Activated naive CD8-positive, alpha-beta T cell treated with anti-CD3 and anti-CD28 coated beads for 36 hours (primary cell): ENCODE measurements at places on chromosomes 12 and 14.

GRCh38 chr12:40502322-40502721 lies 189.9 kb upstream of the CNTN1 start:
- DNase-seq, result no peak

DNA sequence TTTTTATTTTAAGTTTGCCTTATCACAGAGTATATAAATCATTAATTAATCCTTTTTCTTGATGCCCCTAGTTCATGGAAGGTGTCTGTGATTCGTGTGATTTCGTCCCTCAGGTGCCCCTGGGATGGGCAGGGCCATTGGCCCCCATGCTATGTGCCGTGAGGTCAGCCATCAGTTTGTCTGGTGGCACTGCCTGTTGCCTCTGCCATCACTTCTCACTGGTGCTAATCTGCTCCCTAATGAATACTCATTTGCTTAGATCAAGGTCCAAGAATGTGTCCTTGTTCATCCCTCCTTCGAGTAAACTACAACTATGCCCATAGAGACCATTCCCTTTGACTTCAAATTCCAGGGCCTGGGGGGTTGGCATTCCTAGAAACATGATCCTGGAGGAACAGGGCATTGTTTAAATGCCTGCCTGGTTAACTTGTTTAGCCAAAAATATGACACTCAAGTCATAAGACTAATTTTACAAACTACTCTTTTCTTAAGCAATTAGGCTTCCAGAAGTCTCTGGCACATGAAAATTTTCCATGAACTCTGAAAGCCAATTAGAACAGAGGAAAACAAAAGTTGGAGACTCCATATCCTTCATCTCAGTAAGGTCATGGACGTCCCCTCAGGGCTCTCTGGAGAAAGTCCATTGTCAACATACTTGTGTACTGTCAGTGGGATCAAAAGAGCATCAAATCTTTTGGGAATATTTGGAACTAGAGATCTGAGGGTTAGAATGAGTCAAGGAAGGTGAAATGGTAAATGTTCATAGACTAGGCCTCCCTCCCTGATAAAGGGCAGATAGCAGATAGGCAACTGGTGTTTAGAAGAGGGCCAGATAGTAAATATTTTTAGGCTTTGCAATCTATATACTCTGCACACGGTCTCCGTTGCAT lies 90.9 kb upstream of the PLXNC1 start:
- no peak for DNase-seq

DNA sequence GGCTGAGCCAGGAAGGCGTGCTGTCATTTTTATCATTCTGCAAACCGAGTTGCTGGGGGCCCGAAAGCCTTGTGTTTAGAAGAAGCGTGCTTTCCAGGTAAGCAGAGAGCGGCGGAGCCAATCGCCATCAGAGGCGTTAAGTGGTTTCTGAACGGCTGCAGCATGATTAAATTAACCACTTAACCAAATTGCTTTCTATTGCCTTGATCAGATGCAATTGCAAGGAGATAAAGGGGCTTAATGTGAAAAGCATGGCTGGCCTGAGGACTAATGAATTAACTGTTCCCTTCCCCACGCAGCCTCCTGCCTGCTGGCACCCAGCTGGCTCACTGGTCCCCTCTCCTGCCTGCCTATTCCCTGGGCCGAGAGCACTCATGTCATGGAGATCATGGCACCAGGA lies 36.6 kb upstream of the CHGA start:
- no peak for DNase-seq

DNA sequence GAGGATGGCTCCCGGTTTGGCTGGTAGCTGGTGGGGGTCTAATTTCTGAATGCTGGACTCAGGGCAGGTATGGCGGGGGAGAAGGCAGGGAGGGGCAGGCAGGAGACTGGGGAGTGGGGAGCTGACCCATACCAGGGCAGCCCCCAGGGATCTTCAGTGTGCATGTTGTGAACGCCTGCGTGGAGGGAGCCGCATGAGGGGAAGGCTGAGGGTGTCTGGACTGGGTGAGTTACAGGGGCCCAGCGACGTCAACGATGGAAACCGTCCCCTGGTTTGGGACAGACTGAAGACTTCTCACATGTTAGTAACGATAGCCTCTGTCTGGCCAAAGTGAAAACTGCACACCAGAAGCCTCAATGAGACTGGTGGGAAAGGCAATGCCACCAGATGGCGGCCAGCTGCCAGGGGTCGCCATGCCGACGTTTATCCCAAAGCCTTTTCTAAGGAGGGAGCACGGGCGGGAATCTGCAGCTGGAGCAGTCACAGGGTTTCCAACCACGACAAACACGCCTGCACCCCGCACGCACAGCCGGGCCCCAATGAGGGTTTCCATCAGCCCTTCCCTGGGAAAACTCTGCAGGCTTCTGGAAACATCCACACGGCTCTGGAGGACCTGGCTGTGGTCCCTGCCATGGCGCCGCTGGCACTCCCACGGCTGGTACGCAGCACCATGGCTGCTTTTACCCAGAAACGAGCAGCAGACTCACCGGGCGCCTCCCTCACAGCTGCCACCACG lies 14.0 kb downstream of the PGAM5 start:
- no peak for DNase-seq

DNA sequence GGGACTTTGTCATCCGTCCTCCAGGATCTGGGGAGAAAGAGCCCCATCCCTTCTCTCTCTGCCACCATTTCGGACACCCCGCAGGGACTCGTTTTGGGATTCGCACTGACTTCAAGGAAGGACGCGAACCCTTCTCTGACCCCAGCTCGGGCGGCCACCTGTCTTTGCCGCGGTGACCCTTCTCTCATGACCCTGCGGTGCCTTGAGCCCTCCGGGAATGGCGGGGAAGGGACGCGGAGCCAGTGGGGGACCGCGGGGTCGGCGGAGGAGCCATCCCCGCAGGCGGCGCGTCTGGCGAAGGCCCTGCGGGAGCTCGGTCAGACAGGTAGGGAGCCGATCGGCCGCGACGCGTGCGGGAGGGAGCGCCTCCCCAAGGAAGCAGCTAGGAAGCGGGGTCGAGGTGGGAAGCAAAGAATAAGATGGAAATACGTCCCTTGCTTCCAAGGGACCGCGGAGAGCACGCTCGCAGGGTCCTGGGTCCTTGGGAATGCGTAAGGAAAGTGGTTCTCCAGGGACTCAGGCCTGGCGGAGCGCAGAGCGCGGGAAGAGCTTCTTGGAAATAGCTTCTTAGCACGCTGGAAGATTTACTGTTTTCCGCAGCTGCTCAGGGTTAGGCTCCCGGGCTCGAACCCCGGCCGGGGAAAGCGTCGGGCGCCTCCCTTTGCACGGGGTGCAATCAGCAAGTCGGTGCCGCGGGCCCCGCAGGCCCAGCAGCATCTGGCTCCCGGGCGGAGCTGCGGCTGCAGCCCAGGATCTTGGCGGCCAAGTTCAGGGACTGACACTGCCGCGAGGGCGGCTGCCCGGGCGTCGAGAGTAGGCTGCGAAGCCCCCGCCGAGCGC lies 457 bp downstream of the SOCS2 start:
- peak; percentile 42 for DNase-seq

- DNase-seq, result no peak
Measured at GRCh38 chr12:19248929-19249602, 119.5 kb downstream of the PLEKHA5 start.

GRCh38 chr12:107677671-107678070 lies 7.9 kb upstream of the PWP1 start:
- DNase-seq, result no peak

DNA sequence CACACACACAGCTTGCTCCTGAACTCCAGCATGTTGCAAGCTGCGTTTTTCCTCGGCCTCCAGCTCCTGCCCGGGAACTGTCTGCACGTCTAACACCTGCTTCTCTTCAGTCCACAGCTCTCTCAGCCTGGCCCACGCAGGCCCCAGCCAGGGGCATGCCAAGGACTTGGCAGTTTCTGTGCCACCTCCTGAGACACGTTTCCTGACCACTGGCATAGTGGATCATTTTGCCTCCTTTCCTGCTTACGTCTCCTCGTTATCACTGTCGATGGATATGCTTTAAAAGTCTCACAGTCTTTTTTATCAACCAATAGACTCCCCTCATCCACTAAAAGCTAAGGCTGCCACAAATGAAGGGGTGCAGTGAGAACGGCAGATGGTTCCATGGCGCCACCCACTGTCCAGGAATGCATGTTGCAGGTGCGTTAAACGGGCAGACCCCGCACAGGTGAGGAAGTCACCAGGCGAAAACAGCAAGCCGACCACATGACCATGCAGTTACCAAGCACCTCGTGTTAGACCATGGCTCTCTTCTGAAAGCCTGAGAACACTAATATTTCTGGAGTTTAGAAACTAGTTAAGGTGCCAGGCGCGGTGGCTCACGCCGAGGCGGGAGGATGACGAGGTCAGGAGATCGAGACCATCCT lies 14.7 kb upstream of the TEAD4 start:
- DNase-seq, result peak; percentile 59

DNA sequence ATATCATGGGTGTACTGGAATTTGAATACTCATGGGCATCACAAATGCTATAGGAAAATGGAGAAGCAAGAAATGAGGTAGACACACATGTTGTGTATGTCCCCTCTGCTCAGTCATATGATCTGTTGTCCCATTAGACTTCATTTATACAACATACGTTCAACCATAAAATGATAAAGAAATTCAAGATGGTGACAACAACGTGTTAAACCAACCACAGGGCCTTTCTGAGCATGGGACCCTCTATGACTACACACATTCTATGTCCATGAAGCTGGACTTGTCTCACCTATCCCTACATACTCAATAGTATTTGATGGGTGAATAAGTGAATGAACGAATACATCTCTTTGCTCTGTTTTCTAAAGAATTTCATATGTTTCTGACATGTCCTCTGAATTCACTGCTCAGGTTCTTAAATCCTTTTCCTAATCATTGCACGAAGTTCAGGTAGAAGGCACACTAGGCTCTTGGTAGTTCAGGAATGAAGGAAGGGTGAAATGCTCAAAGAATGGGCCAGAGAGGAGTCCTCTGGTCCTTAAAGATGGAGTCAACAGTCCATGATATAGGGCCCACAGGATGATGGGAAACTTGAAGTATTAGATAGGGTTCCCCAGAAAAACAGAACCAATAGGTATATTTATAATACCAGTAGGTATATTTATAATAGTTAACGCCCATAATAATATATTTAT lies 105.7 kb upstream of the PPM1H start:
- DNase-seq, result no peak

GRCh38 chr14:81516986-81517797 lies 16.5 kb downstream of the SEL1L start:
- DNase-seq, result no peak
